ENCODE measurements at places on chromosomes 5 and 9.
A peak's percentile ranks its signal among the peaks of the same experiment; 100 is the strongest.

DNA sequence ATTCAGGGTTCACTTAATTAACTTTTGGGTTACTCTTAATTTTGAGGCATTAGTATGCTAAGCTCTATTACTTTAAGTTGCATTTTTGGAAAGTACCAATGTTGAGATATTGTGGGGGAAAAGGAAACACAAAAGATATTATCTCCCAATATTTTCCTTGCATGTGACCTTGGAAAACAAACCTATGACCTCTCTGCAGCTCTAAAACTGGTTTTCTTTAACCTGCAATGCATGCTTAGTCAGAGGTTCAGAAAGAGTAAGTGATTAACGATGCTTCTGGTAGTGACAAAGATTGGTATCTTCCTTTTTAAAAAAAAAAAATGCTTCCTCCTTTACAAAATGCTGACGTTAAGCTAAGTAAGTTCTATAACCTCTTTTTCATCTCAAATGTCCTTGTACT is 44.9 kb upstream of the CDH18 start:
- DNase-seq, result no peak

DNA sequence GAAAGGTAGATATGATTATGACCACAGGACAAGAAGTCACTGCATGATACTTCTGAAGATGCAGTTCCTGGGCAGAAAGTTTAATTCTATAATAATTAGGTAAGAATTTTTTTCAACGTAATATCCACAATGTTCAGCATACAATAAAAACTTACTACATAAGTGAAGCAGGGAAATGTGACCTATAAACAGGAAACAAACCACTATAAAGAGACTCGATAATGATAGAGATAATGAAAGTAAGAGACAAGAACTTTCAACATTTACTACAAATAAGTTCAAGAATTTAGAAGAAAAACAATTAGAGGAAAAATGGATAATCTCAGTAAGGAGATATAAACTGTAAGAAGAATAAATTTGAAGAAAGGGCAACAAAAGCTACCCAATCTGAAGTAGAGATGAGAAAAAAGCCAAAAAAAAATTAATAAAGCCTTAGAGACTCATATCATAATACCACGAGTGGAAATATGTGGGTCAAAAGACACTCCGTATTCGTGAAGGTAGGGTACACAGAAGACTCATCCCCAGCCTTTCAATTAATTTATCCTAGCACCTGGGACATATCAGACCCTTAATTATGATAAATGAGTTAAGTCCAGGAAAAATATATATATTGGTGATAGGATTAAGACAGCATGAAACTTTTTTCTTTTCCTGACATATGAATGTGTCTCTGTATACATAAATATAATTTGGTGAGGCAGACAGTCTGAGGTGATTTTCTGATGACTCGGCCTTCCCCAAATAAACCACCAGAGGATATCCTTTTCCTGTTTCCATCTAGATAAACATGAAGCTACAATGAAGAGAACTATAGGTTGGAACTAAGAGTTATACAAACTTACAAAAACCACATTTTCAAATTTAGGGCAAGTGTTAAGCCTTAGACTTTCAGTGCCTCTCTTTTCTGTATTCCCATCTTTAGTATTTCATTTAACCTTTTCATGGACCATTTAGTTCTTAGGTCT is 120.4 kb downstream of the RAPGEF6 start:
- DNase-seq, result no peak

DNA sequence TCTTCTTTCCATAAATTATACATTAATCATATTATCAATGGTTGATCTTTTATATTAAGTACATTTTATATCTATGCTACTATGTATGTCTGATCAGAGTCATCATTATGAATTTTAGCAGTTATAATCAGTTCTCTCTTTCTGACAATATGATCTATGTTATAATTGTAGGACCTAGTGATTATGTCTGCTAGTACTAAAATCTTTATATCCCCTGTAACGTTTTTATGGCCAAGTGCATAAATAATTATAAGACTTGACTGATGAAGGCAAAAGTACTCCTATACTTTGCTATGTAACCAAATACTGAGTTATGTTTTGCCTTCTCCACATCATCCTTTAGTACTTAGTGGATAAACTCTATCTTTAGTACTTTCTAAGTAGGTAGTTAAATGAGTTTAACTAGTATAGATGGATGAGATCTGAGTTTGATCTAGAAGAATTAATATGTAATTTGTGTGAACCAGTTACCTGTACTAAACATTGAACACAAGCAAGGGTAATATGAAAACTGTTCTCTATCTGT is 75.4 kb downstream of the SLF1 start:
- no peak for DNase-seq

DNA sequence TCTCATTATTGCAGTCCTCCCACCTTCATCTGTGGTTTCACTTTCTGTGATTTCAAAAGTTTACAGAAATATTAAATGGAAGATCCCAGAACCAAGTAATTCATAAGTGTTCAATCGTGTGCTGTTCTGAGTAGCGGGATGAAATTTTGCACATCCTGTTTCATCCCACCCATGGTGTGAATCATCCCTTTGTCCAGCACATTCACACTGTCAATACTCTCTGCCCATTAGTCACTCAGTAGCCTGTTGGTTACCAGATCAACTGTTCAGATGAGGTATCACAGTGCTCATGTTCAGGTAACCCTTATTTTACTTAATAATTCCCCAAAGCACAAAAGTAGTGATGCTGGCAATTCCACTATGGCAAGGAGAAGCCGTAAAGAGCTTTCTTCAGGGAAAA is 26.8 kb downstream of the FAM81B start:
- no peak for DNase-seq

- no peak for DNase-seq
These were observed at the start of gene CCL27 for GRCh38 chr9:34662526-34663302. Gene CCL27 (minus strand): TSS chr9:34662657. CDS start chr9:34662633, 24 bp downstream.

DNA sequence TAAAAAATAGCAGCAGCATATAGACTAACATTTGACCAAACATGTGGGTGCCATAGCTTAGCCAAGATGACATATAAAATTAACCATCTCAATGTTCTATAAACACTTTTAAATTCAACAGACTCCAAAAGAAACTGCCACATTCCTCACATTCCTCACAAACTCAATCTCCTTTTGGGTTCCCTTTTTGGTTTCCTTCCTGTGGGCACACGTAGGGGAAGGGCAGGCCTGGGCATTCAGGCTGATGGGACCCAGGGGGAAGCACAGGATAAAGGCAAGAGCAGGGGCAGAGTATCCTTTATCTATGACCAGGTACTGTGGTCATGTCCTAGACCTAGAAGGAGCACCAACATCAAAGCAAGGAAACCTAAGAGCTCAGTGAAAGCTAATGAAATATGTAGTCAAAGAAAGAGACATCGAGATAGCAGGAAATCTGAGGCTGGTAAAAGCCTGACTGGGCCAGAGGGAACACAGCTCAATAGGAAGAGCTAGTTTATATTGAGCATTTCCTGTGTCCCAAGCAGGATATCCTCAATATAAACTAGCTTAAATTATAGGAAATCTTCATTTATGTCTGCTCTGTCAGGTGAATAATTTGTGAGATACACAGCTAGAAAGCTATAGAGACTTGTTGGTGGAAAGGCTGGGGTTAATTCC is 13.6 kb upstream of the ERAP1 start:
- DNase-seq, result no peak

GRCh38 chr9:106670418-106670817 is 192.5 kb upstream of the ZNF462 start:
- no peak for DNase-seq

DNA sequence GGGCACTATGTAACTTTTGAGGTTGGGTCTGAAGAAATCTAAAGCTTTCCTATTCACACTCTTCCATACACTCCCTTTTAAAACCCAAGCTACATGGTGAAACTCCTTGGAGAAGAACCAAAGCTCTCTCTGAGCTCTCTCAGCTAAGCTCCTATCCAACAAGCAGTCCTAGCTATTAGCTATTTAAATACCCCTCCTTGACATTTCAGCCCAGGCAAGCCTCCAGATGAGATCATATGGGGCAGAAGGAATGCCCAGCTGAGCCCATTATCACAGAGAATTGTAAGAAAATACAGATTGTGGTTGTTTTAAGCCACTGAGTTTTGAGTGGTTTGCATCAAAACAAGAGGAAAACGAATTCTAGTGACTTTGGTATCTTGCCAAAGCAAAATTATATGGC is 15.2 kb downstream of the HSPB3 start:
- peak; percentile 59 for DNase-seq

DNA sequence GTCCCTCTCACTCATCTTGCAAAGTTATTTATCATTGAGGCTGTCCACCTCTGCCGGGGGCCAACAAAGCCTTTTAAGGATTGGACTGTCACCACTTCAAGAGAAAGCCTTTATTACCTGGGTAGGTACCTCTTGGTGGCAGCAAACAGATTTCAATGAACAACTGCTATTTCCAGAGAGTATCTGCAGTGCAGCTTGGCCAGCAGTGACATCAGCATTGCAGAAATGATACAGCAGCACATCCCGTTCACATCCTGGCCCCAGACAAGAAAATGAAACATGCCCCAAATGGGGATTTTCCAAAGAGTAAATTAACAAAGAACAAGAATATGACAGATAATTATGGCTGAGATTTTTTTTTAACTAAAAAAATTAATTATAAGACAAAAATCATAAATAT is 2.3 kb upstream of the SPATA6L start:
- DNase-seq, result no peak

- DNase-seq, result no peak
These were observed 14.2 kb downstream of the SKP1 start for GRCh38 chr5:134162592-134162991.

DNA sequence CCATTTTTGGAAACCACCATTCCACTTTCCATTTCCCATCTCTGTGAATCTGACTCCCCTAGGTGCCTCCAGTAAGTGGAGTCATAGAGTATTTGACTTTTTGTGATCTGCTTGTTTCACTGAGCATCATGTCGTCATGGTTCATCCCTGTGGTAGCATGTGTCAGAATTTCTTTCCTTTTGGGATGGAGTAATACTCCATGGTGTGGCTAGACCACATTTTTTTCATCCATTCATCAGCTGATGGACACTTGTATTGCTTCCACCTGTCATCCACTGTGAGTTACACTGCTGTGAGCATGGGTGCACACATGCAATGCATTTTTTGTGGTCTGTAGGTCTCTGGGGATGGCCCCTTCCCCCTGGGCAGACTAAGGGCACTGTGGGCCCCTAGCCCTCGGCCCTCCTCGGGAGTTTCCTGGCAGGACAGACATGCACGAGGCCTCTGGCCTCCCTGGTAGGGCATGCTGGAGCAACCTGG is 115.9 kb downstream of the GADD45G start:
- no peak for DNase-seq

GRCh38 chr5:79795764-79796398 is 106.2 kb downstream of the CMYA5 start:
- peak; percentile 10 for DNase-seq

DNA sequence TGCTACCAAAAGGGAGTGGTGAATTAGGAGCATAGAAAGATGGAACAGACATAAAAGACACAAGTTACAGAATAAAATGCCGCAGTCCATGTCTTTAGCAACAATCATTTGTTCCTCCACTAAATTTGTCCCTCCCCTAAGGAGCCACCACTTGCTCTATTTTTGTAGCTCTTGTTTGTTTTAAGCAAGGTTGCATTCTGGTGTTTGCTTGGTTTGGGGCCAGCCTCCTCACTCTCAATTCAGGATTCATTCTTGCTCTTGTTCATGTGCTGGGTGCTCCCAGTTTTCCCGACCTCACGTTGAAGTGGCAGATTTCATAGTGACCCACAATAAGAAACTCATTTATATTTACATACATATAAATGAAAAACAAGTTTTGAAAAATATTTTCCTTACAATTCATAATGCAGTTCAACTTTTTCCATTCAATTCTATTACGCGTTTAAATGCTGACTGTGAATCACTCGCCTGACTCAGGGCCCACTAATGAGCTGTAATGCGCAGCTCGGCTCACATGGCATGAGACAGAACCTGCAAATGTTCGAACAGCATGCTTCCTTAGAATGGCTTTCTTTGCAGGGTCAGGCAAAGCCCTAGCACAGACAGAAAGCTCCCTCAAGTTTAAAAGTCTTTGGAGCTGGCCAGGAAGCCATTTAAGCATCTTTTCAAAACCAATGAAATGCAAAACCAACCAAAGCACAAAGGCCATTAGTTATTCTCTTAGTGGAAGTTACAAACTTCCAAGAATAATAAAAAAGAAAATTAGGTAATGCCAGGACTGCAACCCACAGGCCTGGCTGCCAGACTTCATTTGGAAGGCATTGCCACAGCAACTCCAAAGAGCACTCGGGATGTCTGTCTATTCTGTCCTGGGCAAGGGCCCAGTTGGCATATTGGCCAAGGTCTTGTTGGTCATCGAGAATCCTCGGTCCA is 41.7 kb downstream of the RETREG1 start:
- DNase-seq, result peak; percentile 70

- no peak for DNase-seq
These were observed 293.3 kb downstream of the MAN2A1 start for GRCh38 chr5:109982966-109983534.

DNA sequence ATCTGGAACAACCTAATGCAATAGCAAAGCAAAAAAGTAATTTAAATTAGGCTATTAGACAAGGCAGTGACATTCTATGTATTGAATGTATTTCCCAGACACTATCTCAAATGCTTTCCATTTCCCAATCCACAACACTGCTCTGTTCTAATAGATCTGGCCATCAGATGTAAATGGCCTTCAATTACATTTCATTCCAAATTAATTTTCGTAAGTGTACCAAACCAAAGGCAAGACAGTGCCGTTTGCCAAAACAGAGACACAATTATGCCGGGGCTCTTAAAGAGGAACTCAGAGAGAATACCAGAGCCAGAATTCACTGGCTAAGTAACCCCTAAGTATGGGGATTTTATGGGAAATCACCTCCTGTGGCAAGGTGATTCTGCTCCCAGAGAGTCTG is 63.1 kb downstream of the GNAQ start:
- DNase-seq, result no peak

DNA sequence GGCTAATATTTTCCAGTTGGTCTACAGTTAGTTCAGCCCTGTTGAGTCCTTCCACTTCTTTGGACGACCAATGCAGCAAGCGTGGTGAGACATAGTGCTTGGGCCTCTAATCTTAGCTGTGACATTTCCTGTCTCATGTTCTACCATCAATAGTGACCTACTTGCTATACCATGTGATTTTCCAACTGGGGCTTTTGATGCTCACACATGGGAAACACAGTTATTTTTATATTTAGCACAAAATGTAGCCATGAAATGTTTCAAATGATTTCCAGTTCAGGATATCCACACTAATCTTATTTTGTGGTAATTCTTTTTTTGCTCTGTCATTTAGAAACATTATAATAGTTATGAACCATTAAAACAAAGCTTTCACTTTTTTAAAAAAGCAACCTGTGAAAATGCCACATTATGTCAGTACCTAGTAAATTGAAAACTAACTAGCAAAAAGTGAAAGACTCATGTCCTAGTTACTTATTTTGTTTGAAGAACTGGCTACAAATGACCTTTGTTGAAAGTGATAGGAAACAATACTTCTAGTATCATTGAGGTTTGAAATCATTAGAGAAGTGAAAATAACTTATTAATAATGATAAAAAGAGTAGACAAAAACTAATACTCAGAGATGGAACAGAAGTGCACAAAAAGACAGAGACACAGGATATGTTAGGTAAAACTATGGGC is 18.3 kb downstream of the MARCHF3 start:
- no peak for DNase-seq

DNA sequence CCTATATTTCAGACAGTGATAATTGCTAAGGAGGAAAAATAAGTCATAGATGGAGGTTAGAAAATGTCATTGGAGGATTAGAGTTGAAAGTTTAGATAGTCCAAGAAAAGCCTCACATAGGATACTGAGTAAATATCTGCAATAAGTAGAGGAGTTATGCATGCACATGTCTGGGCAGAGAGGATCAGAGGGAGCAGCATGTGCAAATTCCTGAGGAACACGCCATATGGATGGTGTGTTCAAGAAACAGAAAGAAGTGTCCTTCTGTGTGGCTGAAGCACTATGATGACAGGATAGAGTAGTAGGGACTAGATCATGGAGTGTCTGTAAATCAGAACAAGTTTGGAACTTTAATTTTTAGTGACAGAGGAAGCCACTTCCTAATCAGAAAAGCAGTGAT is 52.2 kb downstream of the SGCD start:
- DNase-seq, result no peak

All from GM04504 (cell line).